Frontal cortex (tissue), 4 donors: ENCODE measurements at places on chromosomes 12 and 14. TPM values are rescaled to one million over a fixed set of nuclear protein-coding genes. Genes with fewer than 3 reads are reported as not detected.

PZP gene
- total RNA-seq = under 0.01 TPM

TCL1B gene
- total RNA-seq = not detected

MORN3 gene
- 3.3 TPM for total RNA-seq

CMTM5 gene
- total RNA-seq = 1.6 TPM

RERG gene
- 1.6 TPM for total RNA-seq

BHLHE41 gene
- 0.41 TPM for total RNA-seq

SLC39A5 gene
- total RNA-seq = not detected

IL26 gene
- not detected for total RNA-seq

NOXRED1 gene
- total RNA-seq = 1.2 TPM
